ENCODE measurements at places on chromosomes 2 and 18.

- DNase-seq = no peak
Measured at GRCh38 chr18:10013621-10014543, 100.1 kb downstream of the VAPA start.

DNA sequence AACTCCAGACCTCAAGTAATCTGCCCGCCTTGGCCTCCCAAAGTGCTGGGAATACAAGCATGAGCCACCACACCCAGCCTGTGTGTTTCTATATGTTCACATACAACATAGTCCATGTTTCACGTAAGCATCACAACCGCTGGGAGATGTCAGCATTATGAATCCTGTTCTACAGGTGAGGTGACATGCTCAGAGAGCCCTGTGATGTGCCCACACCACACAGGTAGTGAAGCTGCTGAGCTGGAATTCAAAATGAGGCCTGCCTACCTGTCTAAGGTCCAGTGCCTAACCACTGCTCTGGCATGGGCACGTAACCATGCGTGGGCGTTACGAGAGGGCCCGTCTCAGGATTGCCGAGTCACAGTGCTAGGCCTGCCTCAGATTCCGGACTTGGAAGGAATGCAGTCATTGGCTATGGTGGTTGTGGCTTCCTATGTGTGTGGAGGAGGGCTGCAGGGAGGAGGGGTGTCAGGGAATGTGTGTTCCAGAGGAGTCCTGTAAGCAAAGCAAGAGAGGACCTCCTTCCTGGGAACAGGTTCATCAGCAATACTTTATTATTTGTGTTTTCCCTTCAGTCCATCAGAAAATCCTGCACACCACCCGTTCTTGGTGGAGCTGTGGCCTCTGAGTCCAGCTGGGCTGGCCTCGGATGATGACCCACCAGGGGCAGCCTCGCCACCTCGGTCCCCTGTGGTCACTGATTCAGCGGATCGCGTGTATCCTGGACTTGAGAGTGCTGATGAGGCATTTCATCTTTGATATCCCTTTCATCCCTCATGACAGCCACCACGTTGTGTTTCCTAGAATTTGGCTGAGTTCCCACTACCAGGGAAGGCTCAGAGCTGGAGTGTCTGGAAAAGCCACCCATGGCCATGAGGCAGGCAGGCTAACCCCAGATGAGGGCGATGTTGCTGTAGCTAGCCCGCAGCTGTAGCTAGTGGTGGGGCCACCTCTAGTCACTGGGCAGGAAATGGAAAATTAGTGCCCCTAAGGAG lies 31.1 kb downstream of the HK2 start:
- no peak for DNase-seq

DNA sequence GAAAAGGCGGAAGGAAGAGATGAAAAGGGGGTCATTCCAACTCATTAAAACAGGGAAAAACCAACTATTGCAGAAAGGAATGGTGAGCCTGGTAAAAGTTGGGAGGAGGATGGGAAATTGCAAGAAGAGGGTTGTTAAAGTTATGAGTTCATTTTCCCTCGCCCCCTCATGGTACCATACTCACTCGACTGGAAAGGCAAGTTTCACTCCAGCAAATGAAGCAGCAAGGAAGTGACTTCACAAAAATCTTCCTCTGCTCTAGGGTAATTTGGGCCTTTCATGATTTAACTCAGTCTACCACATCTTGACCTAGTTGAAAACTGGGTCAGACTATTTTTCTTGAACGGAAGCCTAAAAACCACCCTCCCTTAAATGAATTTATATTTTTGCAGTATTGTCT lies 22.8 kb upstream of the DAW1 start:
- DNase-seq = no peak

DNA sequence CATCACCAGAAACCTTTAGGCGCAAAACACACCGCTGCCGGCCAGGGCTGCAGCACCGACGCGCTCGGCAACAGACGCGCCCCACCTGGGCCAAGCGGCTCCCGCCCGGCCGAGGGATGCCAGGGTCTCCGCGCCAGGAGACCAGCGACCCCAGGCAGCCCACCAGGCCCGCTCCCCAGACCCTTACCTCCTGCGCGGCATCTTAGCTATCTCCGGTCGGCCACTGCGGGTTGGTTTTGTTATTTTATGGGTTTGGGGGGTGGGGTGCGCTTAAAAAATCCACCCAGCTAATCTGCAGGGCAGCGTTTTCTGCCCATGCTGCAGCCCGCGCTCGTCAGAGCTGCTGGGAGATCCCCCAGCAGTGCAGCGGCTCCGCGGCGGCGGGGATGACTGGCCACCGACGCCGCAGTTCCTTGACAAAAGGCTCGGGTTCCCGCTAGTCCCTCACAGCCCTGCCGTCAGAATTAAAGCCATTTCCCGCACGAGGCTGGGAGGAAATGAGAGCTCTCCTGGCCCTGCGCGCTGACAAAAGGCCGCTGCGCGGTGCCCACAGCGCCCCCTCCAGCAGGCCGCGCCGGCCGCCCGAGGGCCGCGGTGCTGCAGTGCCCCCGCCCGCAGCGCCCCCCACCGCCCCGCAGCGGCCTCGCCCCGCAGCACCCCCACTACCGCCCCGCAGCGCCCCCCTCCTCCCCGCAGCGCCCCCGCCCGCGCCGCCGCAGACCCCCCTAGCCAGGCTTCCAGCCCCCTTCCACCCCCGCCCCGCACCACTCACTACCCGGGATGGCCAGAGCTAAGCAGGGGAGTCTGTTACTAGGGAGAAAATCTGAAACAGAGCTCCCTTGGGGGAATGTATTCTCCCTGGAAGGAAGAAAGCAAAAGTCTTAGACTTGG lies at the start of gene ADD2:
Gene ADD2 (minus strand): TSS at position 502 of the 891 bp plus-strand sequence. CDS start 61,792 bp downstream, outside the sequence.
- DNase-seq = no peak

DNA sequence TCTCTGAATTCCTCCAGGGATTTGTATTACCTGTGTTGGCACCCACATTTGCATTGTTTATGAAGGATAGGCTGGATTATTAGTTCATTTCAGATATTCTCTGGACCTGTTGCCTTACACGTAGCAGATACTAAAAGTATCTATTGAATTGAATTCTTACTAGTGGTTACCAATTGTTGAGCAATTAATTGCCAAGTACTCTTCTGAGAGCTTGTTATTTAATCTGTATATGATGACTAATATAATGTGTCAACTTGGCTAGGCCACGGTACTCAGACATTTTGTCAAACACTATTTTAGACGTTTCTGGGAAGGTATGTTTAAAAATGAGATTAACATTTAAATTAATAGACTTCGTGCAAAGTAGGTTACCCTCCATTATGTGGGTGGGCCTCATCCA lies 2.5 kb upstream of the SPP2 start:
- no peak for DNase-seq

- DNase-seq = no peak
Measured at GRCh38 chr2:238155761-238156694, 2.7 kb upstream of the ERFE start.

DNA sequence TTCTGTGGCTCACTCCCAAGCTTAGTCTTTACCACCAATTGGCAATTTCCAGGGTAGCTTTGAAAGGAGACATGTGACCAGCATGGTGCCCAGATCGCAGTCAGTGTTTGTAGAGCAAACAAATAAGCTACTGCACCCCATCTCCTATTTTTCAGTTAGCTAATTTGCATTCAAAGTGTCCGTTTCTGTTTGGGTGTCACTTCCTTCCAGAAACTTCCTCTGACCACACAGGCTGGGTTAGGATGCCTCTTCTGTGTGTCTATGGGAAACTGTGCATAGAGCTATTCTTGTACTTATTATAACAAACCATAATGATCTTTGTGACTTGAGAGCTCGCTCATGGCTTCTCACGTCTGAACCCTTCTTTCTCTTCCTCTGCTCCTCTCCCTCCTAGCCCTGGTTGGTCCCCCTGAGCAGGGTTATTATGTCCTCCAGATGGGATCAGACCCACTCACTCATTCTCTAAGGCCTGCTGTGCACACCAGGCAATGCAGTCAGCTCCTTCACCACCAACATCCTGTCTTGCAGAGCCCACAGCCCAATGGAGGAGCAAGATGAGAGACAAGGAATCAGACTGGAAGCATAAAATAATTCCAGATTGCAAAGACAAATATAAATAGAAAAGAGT lies 101.2 kb upstream of the ALK start:
- no peak for DNase-seq

DNA sequence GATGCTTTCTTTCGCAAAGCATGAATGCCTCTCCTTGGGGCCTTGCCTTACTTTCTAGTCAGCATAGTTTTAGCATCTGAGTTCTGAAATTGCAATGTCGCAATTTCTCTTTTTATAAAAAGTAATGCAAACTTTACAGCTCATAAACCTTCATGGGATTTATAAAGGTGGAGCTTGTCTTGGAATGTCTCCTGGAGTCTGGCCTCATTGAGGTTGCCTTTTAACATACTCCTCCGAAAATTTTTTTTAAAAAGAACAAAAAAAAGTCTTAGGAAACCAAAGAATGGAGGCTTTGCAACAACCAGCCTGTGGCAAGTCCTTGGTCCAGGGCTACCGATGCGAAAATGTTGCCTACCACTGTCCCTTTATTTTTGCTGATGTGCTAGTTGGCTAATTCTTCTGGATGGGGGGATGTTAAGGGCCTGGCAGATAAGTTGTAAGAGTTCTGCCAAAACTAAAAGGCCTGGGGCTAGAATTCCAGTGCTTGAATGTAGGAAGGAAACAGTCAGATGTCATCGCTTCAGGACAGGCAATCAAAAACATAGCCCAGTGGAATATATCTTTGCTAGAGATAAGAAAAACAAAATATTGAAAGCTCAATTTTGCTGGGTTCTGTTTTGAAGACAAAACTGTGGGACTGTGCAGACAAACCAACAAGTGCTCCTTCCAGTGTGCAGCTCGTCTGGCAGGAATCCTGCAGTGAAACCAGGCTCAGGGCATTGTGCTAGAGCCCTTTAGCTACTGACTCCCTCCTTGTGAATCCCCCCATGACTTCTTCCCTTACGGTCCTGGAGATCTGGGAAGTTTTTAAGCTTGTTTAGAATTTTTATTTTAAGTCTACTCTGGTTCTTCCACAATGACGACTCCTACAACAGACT lies 213.0 kb downstream of the PIEZO2 start:
- no peak for DNase-seq

DNA sequence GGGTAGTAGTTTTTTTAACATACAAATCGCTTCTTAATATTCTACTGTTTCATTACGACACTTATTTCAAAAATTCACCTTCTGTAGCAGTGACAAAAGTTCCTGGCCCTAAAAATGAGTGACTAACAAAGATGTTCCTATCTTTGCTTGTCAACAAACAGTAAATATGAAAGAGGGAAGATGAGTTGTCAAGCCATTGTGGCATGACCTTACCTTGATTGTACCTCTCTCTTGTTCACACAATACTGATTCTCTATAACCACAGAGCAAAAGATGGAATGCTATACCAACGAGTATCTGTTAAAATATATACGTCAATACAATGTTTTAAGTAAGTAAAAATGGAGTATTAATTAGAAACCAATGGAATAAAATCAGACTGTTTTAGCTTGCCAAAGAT lies 14.7 kb upstream of the GCG start:
- no peak for DNase-seq

GRCh38 chr18:46184727-46185126 lies 80.5 kb downstream of the HAUS1 start:
- no peak for DNase-seq

DNA sequence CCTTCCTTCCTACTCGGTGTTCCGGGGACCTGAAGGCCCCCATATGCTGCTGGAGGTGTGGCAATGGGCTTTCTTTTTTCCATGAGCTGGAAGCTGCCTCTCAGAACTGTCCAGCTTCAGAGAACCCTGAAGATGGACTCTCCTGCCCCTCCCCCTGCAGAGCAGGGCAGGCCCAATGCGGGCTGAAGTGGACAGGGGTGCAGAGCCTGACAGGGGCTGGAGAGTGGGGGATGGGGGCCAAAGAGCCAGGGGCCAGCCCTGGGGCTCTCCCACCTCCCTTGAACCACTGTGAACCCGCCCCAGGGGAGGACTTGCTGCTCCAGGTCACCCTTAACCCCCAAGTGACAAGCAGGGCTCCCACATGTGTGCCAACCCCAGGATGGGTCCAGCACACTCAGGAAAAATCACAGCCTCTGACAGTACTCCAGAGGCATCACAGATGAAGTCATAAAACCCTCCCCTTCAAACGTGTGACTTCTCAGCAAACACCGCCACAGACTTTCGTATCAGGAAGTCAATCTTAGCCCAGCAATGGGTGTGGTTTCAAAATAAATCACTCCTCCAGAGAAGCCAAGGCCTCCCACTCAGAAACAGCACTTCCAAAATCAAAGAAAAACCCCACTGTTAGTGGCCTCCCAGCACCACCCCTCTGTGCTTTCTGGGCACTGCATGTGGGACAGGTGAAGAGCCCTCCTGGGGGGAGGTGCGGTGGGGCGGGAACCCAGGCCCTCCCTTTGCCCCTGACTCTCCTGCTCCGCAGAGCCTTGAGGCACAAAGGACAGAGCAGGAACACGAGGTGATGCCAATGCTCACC lies 135.8 kb downstream of the HDAC4 start:
- peak; percentile 68 for DNase-seq
